ENCODE measurements at places on chromosomes 6 and 20.
A peak's percentile ranks its signal among the peaks of the same experiment; 100 is the strongest.

DNA sequence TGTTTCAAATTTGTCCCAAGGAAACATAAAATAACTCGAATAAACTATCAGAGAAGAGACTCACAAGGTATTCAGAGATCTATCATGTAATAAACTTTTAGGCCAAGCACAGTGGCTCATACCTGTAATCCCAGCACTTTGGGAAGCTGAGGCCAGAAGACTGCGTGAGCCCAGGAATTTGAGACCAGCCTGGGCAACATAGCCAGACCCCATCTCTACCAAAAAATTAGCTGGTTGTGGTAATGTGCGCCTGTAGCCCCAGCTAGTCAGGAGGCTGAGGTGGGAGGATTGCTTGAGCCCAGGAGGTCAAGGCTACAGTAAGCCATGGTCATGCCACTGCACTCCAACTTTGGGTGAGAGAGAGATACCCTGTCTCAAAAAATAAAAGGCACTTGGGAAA lies 79.2 kb upstream of the GCM1 start:
- no peak for DNase-seq
- H3K27me3 ChIP-seq: no peaks in the 10 kb centered on the region
- H3K27ac ChIP-seq: no peak overlapping the region
- no peaks in the 10 kb centered on the region for H3K36me3 ChIP-seq
- no peak overlapping the region for H3K4me3 ChIP-seq

- no peak for DNase-seq
- H3K36me3 ChIP-seq: peaks cover 3% of the 10 kb centered on the region
- peaks cover 62% of the 10 kb centered on the region for H3K4me1 ChIP-seq
- peak overlapping the region; percentile 41 for H3K4me3 ChIP-seq
- no peaks in the 10 kb centered on the region for H3K27me3 ChIP-seq
Measured at GRCh38 chr6:156809034-156809433, 31.9 kb downstream of the ARID1B start.

GRCh38 chr6:110946498-110946897 lies 12.0 kb upstream of the GTF3C6 start:
- H3K27me3 ChIP-seq: no peaks in the 10 kb centered on the region
- no peak overlapping the region for H3K27ac ChIP-seq
- no peaks in the 10 kb centered on the region for H3K4me1 ChIP-seq
- DNase-seq: no peak
- H3K36me3 ChIP-seq: peaks cover 2% of the 10 kb centered on the region

- H3K36me3 ChIP-seq: no peaks in the 10 kb centered on the region
- H3K27ac ChIP-seq: no peak overlapping the region
- no peaks in the 10 kb centered on the region for H3K4me1 ChIP-seq
- H3K27me3 ChIP-seq: peaks cover 26% of the 10 kb centered on the region
- no peak for DNase-seq
- H3K4me3 ChIP-seq: no peak overlapping the region
Measured at GRCh38 chr20:48463916-48464315, 363.9 kb downstream of the PREX1 start.

DNA sequence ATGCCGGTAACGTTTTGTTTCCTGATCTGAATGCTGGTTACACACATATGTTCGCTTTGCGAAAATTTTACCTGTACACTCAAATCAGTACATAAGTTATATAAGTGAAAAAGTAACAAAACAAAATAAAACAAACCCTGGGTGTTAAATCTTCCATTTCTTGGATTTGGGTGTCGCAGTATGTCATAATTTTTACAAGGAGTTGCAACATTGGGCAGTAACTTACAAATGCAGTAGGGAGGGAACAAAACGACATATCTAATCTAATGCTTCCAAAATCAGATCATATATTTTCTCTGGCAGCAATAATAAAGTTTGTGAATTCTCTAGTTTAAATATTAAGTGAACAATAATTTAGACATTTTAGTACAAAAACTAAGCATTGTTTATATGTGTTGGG lies 25.2 kb downstream of the SNX14 start:
- no peak overlapping the region for H3K4me3 ChIP-seq
- no peaks in the 10 kb centered on the region for H3K27me3 ChIP-seq
- no peak overlapping the region for H3K27ac ChIP-seq
- DNase-seq: no peak
- peaks cover 50% of the 10 kb centered on the region for H3K36me3 ChIP-seq

DNA sequence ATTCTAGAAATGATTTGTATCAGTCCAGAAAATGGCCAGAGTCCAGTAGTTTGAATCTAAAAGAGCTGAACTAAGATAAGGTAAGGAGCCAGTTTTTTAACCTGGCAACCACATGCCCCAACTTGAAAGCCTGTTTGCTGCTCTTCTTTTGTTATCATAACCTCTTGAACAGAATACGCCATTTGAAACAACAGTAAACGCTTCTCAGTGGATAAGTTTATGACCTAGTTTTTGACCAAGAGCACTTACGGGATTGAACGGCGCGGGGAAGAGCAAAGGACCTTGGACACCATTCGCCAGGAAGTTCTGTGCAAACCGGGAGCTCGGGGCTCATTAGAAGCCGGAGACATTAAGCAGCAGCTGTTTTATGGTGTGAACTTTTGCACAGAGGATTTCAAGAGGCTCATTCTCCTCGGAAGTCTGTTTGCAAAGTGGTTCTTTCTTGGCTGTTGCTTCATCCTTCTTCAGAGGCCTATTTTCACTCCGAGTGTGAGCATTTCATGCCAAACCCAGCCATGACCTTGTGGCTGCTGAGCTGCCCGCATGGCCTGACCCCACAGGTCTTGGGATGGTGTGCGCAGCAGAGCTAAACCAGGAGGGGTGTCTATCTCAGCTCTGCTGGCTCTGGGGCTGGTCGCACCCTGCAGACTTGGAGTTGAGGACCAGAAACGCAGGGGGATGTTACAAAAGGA lies 215.1 kb downstream of the SOX4 start:
- no peaks in the 10 kb centered on the region for H3K27me3 ChIP-seq
- no peaks in the 10 kb centered on the region for H3K4me1 ChIP-seq
- no peak overlapping the region for H3K27ac ChIP-seq
- no peak for DNase-seq

- no peak for DNase-seq
- peaks cover 17% of the 10 kb centered on the region for H3K27me3 ChIP-seq
- H3K27ac ChIP-seq: no peak overlapping the region
- no peak overlapping the region for H3K4me3 ChIP-seq
Measured at GRCh38 chr20:45318948-45319347, 10.8 kb upstream of the MATN4 start.

DNA sequence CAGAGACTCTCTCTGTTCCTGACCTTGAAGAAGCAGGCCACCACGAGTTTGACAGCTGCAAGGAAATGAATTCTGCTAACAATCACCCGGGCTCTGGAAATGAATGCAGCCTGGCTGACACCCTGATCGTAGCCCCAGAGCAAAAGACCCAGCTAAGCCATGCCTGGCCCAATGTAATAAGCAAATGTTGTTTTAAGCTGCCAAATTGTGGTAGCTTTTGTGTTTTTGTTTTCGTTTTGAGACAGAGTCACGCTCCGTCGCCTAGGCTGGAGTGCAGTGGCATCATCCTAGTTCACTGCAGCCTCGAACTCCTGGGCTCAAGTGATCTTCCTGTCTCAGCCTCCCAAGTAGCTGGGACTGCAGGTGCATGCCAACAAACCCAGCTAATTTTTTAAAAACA lies 3.3 kb upstream of the OXT start:
- H3K27me3 ChIP-seq: peaks cover 9% of the 10 kb centered on the region
- no peak overlapping the region for H3K4me3 ChIP-seq
- peak overlapping the region; percentile 20 for H3K27ac ChIP-seq

GRCh38 chr6:9708600-9708999 lies 706.3 kb downstream of the TFAP2A start:
- no peak overlapping the region for H3K27ac ChIP-seq
- no peak overlapping the region for H3K4me3 ChIP-seq
- peaks cover 3% of the 10 kb centered on the region for H3K36me3 ChIP-seq
- no peaks in the 10 kb centered on the region for H3K4me1 ChIP-seq

DNA sequence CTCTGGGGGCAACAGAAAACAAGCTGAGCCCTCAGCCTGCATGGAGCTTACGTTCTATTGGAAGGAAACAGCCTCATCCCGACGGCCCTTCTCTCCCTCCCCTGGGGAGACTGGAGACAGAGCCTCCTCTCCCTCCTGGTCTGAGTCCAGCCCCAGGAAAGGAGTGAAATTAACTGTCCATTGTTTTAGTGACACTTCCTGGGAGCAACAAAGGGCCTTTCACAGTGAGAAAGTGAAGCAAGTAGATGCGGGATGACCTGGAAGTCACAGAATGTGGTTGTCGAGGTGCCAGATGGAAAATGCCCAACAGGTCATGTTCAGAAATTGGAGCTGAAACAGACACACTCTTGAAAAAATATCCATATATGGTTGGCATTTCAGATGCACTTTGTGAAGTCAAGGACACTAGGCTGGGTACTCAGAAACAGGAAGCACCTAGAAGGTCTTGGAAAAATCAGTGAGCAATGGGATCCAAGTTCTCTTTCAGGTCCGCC lies 77.8 kb downstream of the TFAP2C start:
- H3K27me3 ChIP-seq: no peaks in the 10 kb centered on the region
- H3K4me1 ChIP-seq: no peaks in the 10 kb centered on the region

- DNase-seq: no peak
- no peak overlapping the region for H3K4me3 ChIP-seq
- no peaks in the 10 kb centered on the region for H3K36me3 ChIP-seq
- no peak overlapping the region for H3K27ac ChIP-seq
- H3K4me1 ChIP-seq: no peaks in the 10 kb centered on the region
Measured at GRCh38 chr20:16349523-16350260, 223.6 kb downstream of the KIF16B start.

DNA sequence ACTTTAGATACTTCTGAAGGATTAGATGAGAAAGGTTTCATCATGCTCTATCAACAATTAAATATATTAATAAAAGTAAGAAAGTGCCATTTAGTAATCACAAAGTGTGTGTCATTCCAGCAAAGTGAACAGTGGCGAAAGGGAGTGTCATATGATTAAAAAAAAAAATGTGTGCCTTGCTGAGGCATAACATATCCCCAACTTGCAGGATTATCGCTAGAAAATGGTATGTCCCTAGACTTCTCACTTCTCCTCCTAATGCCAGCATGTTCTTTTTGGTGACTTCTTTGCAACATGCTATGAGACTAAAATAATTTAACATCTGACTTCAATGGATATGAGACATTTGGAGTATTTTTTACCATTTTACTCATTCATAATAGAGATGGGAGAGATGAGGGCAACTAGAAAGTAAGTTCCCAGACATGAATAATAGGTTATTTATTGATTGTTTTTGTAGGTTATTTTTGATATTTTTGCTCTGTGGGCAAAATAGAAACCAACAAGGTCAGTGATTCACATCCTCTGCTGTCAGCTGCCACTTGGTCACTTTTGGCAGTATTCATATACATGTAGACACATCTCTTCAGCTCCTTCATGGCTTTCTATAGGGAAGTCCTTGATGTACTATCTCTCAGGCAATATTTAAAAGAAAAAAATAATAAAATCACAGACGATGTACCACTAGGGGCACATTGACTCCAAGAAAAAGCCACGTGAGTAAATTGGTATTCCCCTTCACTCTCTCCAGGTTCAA lies 370.1 kb downstream of the BMP2 start:
- no peaks in the 10 kb centered on the region for H3K36me3 ChIP-seq
- H3K27me3 ChIP-seq: no peaks in the 10 kb centered on the region
- H3K27ac ChIP-seq: no peak overlapping the region
- DNase-seq: no peak
- H3K4me3 ChIP-seq: no peak overlapping the region

GRCh38 chr6:121222656-121223055 lies 111.6 kb downstream of the TBC1D32 start:
- no peaks in the 10 kb centered on the region for H3K4me1 ChIP-seq
- H3K36me3 ChIP-seq: no peaks in the 10 kb centered on the region
- DNase-seq: no peak

GRCh38 chr6:123420512-123420911 lies 216.2 kb downstream of the TRDN start:
- DNase-seq: no peak
- H3K4me1 ChIP-seq: no peaks in the 10 kb centered on the region
- no peaks in the 10 kb centered on the region for H3K36me3 ChIP-seq
- no peak overlapping the region for H3K4me3 ChIP-seq

DNA sequence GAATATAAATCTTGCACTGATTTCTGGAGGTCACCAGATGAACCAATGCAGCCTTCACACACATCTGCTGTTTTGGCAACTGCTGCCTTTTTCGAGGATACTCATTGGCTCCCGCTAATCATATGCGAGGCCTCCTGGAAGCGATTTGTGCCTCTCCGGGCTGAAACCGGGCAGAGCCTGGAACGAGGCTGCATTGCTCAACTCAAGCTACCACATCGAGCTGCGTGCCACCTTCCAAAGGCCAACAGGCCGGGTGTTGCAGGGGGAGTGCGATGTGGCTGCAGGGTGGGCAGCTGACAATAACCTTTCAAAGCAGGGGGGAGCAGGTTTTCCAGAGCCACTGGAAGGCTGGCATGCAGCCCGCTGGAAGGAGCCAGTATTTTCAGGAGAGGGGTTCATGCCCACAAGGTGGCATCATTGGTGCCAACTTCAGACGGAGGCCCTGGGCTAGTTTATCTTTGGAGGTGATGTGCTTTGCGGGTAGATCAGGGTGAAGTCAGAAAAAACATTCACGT lies 122.6 kb upstream of the IFNGR1 start:
- peaks cover 3% of the 10 kb centered on the region for H3K4me1 ChIP-seq
- DNase-seq: peak; percentile 45
- no peaks in the 10 kb centered on the region for H3K36me3 ChIP-seq
- no peaks in the 10 kb centered on the region for H3K27me3 ChIP-seq
- H3K27ac ChIP-seq: peak overlapping the region; percentile 84

DNA sequence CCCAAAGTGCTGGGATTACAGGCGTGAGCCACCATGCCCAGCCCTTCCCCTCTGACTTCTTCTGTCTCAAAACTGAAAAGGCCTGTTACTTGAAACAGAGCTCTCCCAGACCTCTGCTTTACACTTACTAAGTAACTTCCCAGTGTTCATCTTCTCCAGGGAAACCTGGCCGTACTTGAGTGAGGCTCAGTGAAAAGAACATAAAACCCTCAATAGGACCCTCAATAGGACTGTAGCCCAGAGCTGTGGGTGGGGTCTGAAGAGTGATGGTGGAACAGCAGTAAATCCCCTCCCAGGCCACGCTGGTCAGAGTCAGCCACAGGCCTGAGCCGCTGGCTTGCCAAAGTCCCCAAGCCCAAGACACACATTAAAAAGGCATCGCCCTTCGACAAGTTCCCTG lies 145.4 kb downstream of the NFATC2 start:
- H3K27me3 ChIP-seq: no peaks in the 10 kb centered on the region
- H3K4me1 ChIP-seq: peaks cover 62% of the 10 kb centered on the region
- no peak for DNase-seq
- peaks cover 43% of the 10 kb centered on the region for H3K36me3 ChIP-seq

DNA sequence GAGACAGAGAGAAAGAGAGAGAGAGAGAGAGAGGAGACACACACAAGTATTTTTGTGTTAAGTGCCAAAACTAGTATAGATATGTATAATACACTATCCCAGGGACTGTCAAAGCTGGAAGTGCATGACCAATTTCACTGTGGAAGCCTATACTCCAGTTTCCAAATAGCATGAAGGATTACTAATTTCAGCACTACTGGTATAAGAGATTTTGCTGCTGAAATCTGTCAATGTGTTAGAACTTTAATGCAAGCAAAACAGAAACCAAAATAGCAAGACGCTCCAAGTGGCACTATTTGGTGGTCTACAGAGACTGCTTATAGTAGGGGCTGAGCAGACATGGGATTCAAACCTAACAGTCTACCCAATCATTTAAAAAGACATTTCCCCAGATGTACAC lies 284.8 kb downstream of the BTBD9 start:
- no peak overlapping the region for H3K4me3 ChIP-seq
- H3K36me3 ChIP-seq: no peaks in the 10 kb centered on the region
- H3K27ac ChIP-seq: no peak overlapping the region
- peaks cover 21% of the 10 kb centered on the region for H3K4me1 ChIP-seq

All from effector memory CD8-positive, alpha-beta T cell (primary cell).